ENCODE measurements at places on chromosomes 7 and 10.

DNA sequence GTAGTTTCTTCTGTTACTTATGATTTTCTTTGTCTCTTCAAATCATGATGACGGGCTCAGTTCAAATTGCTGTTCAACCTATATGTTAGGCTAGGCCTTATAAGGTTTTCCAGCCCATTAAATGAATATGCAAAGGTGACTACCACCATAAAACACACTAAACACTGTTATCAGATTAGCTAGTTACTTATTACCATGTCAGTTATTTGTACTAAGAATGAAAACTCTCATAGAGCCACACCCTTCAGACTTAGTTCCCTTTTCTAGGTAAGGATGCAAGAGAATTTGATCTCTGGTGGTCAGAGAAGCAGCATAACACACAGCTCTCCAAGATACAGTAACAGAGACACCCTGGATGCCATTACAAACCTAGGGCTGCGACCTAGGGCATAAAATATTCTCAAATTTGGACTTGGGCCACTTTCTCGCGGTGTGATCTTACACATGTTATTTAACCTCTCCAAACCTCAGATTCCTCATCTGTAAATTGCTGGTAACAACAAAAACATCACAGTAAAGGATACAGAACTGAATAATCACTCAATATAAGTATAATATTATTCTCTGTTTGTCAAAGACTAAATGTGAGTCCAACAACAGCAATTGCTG, 35.6 kb downstream of the ANKMY2 start:
- no peak for DNase-seq
- H3K27me3 ChIP-seq = no peaks in the 10 kb centered on the region
- no peak overlapping the region for H3K27ac ChIP-seq
- H3K4me3 ChIP-seq = no peak overlapping the region
- peaks cover 8% of the 10 kb centered on the region for H3K36me3 ChIP-seq

DNA sequence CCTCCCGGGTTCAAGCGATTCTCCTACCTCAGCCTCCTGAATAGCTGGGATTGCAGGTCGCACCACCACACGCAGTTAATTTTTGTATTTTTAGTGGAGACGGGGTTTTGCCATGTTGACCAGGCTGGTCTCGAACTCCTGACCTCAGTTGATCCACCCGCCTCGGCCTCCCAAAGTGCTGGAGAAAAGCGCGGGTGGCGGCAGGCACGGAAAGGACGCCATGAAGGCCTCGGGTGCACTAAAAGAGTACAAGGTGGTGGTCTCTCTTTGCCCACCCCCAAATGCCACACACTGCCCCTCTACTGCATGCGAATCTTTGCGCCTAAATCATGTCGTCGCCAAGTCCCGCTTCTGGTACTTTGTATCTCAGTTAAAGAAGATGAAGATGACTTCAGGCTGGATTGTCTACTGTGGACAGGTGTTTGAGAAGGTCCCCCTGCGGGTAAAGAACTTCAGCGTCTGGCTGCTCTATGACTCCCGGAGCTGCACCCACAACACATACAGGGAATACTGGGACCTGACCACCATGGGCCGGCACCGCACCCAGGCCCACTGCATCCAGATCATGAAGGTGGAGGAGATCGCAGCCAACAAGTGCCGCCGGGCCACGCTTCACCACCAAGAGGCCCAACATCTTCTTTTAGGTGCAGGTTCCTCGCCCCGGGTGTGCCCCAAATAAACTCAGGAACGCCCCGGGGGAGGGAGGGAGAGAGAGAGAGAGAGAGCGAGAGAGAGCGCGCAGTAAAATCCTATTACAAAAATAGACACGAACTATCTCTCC, 161.7 kb downstream of the HECW1 start:
- DNase-seq = no peak
- no peaks in the 10 kb centered on the region for H3K4me1 ChIP-seq
- no peaks in the 10 kb centered on the region for H3K36me3 ChIP-seq
- peaks cover 28% of the 10 kb centered on the region for H3K27me3 ChIP-seq
- no peak overlapping the region for H3K4me3 ChIP-seq

GRCh38 chr10:21808550-21808949, 195.0 kb downstream of the DNAJC1 start:
- H3K27ac ChIP-seq = no peak overlapping the region
- peaks cover 3% of the 10 kb centered on the region for H3K4me1 ChIP-seq
- H3K36me3 ChIP-seq = no peaks in the 10 kb centered on the region
- no peaks in the 10 kb centered on the region for H3K27me3 ChIP-seq
- DNase-seq = no peak

DNA sequence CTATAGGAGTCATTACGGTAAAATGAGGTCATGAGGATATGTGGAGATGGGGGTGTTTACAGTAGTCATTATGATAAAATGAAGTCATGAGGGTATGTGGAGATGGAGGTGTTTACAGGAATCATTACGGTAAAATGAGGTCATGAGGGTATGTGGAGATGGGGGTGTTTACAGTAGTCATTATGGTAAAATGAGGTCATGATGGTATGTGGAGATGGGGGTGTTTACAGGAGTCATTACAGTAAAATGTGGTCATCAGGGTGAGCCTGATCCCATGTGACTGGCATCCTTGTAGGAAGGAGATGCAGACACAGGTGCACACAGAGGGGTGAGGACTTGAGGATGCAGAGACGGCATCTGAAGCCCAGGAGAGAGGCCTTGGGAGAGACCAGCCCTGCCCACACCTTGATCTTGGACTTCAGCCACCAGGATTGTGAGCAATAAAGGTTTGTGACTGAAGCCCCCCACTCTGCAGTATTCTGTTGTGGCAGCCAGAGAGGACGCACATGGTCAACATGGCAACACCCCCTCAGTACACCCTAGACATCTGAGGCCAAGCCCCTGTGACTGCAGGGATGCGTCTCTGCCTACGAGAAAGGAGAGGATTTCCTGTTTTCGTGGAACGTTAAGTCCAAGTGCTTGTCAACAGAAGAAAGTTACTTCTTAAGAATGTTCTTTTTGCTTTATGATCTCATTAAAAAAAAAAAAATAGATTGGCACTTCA, 544.4 kb downstream of the DNAJB6 start:
- H3K27me3 ChIP-seq = no peaks in the 10 kb centered on the region
- DNase-seq = no peak
- no peak overlapping the region for H3K27ac ChIP-seq

DNA sequence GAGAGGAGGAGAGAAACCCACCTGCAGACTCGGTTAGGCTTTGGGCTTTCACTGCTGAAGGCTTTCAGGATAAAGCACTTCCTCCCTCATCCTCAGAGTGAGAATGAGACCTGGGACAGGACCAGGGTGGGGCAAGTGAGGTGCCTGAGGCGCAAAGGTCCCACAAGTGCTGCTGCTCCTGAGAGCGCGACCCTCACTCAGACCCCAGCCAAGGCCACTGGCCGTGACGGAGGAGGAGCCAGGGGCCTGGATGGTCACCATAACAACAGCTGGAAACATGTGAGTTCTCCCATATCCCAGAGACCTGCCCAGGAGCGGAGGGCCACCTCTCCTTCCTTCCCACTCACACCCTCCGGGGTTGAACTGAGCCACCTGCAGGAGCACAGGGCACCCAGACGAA, 46.9 kb upstream of the MKRN1 start:
- H3K27ac ChIP-seq = peak overlapping the region; percentile 39
- H3K27me3 ChIP-seq = peaks cover 11% of the 10 kb centered on the region
- no peaks in the 10 kb centered on the region for H3K36me3 ChIP-seq
- peaks cover 14% of the 10 kb centered on the region for H3K4me1 ChIP-seq
- no peak for DNase-seq
- peak overlapping the region; percentile 62 for H3K4me3 ChIP-seq

DNA sequence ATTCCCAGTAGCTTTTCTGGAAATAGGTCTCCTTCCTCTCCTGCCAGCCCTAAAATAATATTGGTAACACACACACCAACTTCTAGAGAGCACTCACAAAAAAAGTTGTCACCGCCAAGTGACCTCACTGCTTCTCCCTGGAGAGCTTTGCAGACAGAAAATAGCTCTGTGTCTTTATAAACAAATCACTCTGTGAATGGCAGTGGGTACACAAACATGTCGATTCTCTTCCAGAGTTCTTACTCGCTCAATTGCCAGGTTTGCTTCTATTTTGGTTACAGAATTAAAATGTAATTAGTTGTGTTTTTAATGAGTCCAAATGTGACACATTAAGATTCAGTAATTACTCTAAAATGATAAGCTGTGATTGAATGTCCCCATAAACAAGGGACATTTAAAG, 649.2 kb upstream of the C7orf33 start:
- no peaks in the 10 kb centered on the region for H3K36me3 ChIP-seq
- H3K27ac ChIP-seq = no peak overlapping the region
- no peaks in the 10 kb centered on the region for H3K4me1 ChIP-seq

DNA sequence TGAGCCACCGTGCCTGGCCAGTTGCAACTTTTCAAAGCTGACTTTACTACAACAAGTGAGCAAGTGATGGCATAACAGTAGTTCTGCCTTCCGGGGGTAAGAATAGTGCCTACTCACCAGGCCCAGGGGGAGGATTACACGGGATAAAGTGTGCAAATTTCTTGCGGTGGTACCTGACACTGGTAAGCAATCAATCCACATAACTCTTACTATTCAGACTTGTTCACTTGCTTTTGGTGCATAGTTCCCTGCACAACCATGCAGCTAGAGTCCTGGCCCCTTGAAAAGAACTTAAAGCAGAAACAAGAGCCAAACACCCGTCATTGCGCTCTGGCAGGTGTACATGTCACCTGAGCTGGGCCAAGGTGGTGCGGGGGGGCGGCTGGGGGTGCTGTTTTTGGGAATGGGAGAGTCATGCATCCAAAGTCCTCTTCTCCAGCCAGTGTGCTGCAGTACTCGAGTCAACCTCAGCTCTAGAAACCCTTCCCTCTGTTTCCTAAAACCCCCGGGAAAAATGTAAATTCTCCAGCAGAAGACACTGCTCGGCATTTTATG, 5.4 kb upstream of the COBL start:
- no peak overlapping the region for H3K4me3 ChIP-seq
- H3K4me1 ChIP-seq = peaks cover 2% of the 10 kb centered on the region

GRCh38 chr7:75995052-75995471, 667 bp upstream of the TMEM120A start:
- H3K4me1 ChIP-seq = peaks cover 34% of the 10 kb centered on the region
- peak overlapping the region; percentile 88 for H3K4me3 ChIP-seq
- no peak overlapping the region for H3K27ac ChIP-seq
- no peaks in the 10 kb centered on the region for H3K27me3 ChIP-seq

- no peak for DNase-seq
- H3K4me1 ChIP-seq = peaks cover 7% of the 10 kb centered on the region
- H3K36me3 ChIP-seq = peaks cover 5% of the 10 kb centered on the region
- H3K4me3 ChIP-seq = peak overlapping the region; percentile 87
Observed at GRCh38 chr10:103542764-103543616, 49.5 kb downstream of the NEURL1 start.

- H3K4me3 ChIP-seq = no peak overlapping the region
- H3K27me3 ChIP-seq = no peaks in the 10 kb centered on the region
- no peak overlapping the region for H3K27ac ChIP-seq
- H3K4me1 ChIP-seq = peaks cover 6% of the 10 kb centered on the region
- peaks cover 3% of the 10 kb centered on the region for H3K36me3 ChIP-seq
Observed at GRCh38 chr10:78524941-78525340, 491.3 kb downstream of the RPS24 start.

DNA sequence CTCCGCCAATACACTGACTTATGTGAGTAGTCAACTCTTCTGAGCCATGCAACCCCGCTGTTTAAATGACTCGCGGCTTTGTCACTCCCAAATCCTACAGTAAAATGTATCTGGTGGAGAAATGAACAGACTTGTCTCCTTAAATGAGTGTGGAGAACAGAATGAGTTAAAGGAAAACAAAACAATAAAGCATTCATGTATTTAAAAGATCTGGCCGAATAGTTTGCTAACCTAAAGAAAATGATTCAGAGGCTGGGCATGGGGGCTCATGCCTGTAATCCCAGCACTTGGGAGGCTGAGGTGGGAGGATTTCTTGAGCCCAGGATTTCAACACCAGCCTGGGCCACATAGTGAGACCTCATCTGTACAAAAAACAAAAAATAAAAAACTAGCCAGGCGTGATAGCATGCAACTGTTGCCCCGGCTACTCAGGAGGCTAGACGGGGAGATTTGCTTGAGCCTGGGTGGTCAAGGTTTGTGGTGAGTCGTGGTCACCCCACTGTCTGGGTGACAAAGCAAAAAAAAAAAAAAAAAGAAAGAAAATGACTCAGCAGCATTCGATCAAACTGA, 86.5 kb upstream of the PFKP start:
- H3K27me3 ChIP-seq = peaks cover 19% of the 10 kb centered on the region
- H3K4me3 ChIP-seq = no peak overlapping the region
- peaks cover 2% of the 10 kb centered on the region for H3K4me1 ChIP-seq
- H3K36me3 ChIP-seq = no peaks in the 10 kb centered on the region
- no peak for DNase-seq
- no peak overlapping the region for H3K27ac ChIP-seq

DNA sequence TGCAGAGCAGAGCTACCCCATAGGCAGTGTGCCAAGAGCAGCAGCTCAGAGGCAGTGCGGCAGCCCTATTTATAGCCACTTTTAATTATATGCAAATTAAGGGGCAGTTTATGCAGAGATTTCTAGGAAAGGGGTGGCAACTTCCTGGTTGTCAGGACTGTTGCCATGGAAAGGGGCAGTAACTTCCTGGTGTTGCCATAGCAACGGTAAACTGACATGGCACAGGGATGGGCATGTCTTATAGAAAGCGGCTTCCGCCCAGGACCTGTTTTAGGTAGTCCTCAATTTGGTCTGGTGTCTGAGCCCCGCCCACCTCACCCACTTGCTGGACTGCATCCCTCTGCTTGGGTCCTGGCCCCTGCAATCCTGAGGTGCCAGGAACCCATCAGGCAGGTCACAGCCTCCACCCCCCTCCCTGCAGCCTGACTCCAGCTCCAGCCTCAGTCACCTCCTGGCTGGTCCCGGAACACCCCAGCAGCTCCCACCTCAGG, 115.8 kb downstream of the TMEM130 start:
- peaks cover 20% of the 10 kb centered on the region for H3K27me3 ChIP-seq
- H3K4me3 ChIP-seq = no peak overlapping the region
- no peak for DNase-seq

- peaks cover 2% of the 10 kb centered on the region for H3K4me1 ChIP-seq
- no peak overlapping the region for H3K4me3 ChIP-seq
Observed at GRCh38 chr10:91434041-91434440, 23.9 kb downstream of the HECTD2 start.

GRCh38 chr10:68742397-68742796, 21.4 kb downstream of the CCAR1 start:
- no peaks in the 10 kb centered on the region for H3K36me3 ChIP-seq
- H3K4me1 ChIP-seq = no peaks in the 10 kb centered on the region
- DNase-seq = no peak
- H3K4me3 ChIP-seq = no peak overlapping the region

GRCh38 chr7:26201247-26202018, at the start of gene CBX3:
Gene CBX3, plus strand, starts transcription at chr7:26201745. Its CDS starts 1,254 bp downstream, at chr7:26202999.
- peak within 1 kb of the TSS; percentile 97 for H3K4me3 ChIP-seq
- peaks cover 52% of the 10 kb centered on the region for H3K4me1 ChIP-seq
- peak; percentile 82 for DNase-seq
- H3K36me3 ChIP-seq = peaks cover 15% of the 10 kb centered on the region
- peaks cover 4% of the 10 kb centered on the region for H3K27me3 ChIP-seq
- H3K27ac ChIP-seq = peak within 1 kb of the TSS; percentile 99

DNA sequence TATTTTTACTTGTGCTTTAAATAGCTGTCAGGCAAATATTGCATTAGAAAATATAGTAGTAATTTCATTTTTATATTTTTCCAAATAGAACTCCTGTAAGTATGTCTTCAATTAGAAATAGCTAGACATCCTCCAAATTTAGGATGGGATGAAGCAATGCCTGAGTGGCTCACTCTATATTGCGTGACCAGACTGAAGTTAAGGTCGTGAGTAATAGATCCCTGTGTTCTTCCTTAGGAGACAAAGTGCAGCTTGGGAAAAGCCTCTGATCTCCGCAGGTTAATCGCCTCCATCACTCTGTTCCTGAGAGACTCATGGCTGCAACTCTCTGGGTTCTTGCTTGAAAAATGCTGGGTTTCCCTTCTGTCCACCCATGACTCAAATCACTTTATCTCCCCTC, 484.8 kb upstream of the ANKRD30A start:
- H3K36me3 ChIP-seq = no peaks in the 10 kb centered on the region
- no peak overlapping the region for H3K27ac ChIP-seq
- H3K4me3 ChIP-seq = no peak overlapping the region
- H3K4me1 ChIP-seq = no peaks in the 10 kb centered on the region
- H3K27me3 ChIP-seq = no peaks in the 10 kb centered on the region
